ENCODE measurements at places on chromosomes 6 and 20.
A peak's percentile ranks its signal among the peaks of the same experiment; 100 is the strongest.

GRCh38 chr6:18997375-18997826 is 610.3 kb downstream of the RNF144B start:
- DNase-seq = no peak

DNA sequence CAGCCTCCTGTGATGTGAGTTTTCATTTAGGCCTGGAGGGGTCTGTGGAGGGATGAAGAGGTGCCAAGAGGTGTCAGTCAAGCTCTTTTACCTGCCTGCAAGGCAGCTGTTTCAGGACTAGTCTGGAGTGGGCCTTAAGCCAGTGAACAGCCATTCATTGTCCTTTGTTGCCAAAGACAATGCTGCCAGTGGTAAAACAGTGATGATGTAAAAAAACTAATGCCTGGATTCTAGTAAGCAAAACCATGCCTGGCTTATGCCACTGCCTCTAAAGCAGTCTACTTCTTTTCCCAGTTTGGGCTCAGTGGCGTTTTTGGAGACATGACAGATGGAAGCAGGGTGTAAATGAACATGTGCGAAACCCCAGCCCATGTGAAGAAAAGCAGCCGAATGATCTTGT is 93.5 kb upstream of the KCNK16 start:
- no peak for DNase-seq

DNA sequence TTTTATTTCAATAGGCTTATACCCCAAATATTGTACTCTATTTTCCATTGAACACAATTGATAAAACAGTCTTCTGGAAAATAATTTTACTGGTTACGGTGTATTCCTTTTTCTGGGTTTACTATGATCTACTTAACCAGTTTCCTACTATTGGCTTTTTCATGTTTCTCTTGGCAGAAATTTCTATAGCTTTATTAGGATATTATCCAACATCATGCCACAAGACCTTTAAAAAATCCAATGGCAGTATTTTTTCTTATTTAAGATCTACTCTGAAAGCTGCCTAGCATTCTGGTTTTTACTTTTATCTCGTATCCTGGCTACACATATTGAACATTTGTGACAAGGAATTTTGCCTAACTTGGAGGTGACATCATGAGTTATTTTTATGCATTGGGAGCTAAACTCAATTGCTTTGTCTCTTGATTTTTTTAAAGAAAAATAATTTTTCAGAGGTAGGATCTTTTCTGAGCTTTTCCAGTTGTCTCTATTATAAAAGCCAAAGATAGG is 45.5 kb downstream of the SLC9A8 start:
- no peak for DNase-seq

- DNase-seq = no peak
These were observed 238.6 kb upstream of the PMEPA1 start for GRCh38 chr20:57948180-57948955.

DNA sequence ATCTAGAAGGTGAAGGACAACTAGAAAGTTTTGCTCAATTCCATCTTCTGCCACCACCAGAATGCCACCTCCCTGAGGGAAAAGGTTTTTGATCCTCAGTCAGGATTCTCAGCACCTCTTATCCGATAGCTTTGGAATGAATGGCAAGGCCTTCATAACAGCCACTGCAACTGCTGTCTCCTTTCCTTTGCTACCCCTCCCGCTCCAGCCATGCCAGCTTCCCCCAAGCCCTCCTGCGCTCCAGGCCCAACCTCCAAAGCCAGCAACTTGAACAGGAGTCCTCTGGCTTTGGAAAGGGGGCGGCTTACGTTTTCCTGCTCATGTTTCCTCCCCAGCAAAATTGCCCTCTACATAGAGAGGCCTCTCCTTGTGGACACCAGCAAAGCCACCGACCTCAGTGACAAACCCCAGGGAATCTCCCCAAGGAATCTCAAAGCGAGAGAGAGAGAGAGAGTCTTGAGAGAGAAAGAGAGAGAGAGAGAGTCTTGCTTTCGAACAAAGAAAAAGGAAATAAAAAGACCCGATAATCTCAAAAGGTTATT is 420 bp upstream of the BTN2A1 start:
- no peak for DNase-seq

DNA sequence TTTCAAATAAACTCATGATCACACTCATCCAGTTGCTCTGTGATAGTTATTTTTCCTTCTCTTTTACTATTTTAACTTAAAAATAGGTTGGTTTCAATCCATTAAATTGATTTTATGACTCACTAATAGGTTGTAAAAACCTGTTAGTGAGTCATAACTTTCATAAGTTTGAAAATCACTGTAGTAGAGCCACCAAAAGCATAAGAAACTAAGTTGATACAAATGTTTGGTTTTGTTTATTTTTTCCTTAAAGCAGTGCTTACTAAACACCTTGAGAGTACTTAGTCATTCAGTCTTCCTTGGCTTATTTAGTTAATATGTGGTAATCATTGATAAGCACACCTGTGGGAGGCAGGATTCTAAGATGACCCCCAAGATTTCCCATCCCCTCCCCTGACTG is 312.1 kb upstream of the MAN1A1 start:
- no peak for DNase-seq

DNA sequence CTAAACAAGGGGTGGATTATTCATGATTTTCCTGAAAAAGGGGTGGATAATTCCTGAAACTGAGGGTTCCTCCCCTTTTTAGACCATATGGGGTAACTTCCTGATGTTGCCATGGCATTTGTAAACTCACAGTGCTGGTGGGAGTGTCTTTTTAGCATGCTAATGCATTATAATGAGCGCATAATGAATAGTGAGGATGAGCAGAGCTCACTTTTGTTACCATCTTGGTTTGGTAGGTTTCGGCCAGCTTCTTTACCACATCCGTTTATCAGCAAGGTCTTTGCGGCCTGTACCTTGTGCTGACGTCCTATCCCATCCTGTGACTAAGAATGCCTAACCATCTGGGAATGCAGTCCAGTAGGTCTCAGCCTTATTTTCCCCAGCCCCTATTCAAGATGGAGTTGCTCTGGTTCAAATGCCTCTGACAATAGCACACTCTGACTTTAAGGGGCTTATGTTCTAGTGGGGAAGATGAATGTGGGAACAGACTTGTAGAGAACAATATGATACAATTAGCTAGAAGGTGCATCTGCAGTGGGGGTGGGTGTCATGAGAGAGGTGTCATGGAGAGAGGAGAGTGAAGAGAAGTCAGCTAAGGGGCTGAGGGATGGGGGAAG is 4.2 kb upstream of the GPR31 start:
- no peak for DNase-seq

- DNase-seq = no peak
These were observed 45.3 kb downstream of the ZNF292 start for GRCh38 chr6:87200469-87201175.

GRCh38 chr6:90483116-90483839 is 103.6 kb downstream of the MAP3K7 start:
- no peak for DNase-seq

GRCh38 chr20:41018153-41018552 is 10.5 kb upstream of the TOP1 start:
- DNase-seq = no peak

- no peak for DNase-seq
These were observed 384.7 kb downstream of the C6orf118 start for GRCh38 chr6:164924674-164925073.

- DNase-seq = no peak
These were observed 33.3 kb upstream of the ARMH2 start for GRCh38 chr6:24831771-24832716.

GRCh38 chr6:131949909-131950766 is 1.0 kb downstream of the CCN2 start:
- no peak for DNase-seq

- DNase-seq = no peak
These were observed 41.7 kb downstream of the TMEM242 start for GRCh38 chr6:157281570-157281969.

- peak; percentile 59 for DNase-seq
These were observed 98.4 kb upstream of the DUSP22 start for GRCh38 chr6:193773-194310.

DNA sequence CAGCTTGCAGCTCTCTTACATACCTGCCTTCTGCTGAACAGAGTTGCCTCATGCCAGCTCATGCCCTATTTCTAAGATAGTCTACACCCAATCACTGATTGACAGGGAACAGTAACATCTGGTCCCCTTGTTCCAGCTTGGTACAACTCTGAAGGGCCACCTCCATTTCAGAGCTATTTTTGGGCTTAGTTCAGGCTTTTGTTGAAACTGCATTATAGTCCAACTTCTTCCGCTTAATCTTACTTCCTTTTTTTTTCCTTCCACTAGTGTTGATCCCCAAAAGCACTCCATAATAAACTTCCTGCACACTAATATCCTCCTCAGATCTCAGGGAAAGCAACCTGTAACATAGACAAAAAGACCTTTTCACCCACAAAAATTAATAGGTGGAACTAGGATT is 65.7 kb upstream of the TNFRSF21 start:
- DNase-seq = no peak

DNA sequence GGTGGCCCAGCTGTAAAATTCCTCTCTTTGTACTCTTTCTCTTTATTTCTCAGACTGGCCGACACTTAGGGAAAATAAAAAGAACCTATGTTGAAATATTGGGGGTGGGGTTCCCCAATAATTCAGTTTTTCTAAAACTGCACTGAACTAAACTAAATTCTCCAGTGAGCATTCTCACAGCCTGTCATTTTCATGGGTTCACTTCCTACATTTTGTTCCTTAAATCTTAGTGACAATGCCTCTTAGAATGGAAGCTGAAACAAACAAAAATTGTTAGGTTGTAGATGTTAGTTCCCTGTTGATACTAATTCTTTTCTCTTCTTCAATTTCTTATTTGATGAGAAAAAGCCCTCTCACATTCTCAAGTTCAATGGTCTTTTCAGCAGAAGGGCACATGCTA is 35.8 kb upstream of the IFNGR1 start:
- no peak for DNase-seq

DNA sequence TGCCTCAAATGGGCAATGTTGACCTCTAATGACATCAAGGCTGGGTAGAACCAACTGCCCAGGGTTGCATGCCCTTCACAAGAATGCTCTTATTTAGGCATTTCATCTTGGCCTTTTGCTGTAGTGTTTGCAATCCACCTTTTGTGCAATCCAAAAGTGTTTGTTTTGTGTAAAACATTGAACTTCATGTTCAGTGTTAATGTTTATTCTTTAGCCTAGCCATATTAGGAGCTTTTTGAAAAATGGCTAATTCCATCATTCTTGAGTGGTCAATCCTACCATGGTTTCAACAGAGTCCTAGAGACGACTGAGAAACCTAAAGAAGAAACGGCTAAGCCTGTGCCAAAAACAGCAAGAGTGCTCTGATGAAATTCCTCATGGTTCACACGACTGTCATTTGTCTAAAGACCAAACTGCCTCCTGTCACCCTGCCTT is 279.6 kb upstream of the PRDM1 start:
- DNase-seq = no peak

DNA sequence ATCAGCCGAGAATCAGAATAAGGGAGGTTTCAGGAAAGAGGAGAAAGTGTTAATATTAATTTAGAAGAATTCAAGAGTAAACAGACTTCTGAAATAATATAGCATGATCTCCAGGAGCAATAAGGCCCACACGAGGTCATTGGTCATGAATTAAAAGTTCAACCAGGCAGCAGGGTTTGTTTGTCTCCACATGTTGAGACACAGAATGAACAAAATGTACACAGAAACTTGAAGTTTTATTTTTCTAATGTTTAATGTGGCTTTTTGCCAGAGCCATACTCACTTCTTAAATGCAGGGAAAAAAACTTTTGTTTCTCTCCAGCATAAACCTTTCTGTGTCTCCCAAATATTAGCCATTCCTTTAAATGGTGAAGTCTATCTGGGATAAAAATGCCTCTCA is 504.5 kb downstream of the HDGFL1 start:
- no peak for DNase-seq

- no peak for DNase-seq
These were observed 26.6 kb downstream of the HLA-A start for GRCh38 chr6:29968905-29969304.

GRCh38 chr20:24382743-24383142 is 86.7 kb upstream of the SYNDIG1 start:
- DNase-seq = no peak

GRCh38 chr6:39665861-39666260 is 59.3 kb downstream of the KIF6 start:
- DNase-seq = no peak

- DNase-seq = peak; percentile 47
These were observed 22.2 kb upstream of the ZBTB2 start for GRCh38 chr6:151413372-151414145.

DNA sequence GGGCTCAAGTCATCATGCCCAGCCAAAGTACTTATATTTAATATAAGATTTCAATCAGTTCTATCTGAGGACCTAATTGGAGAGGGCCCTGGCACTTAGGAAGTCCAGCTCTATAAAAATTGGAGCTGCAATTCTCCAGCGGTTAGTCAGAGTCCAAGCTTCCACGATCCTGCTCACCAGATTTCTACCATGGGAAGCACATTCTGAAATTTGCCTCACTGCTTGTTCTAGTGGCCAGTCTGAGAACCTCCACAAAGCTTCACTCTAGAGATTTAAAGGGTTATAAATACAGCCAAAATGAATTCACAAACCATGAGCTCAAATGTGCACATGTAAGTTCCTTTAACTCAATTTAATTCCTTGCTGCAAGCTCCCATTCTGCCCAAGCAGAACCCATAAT is 33.5 kb downstream of the PNLDC1 start:
- no peak for DNase-seq

DNA sequence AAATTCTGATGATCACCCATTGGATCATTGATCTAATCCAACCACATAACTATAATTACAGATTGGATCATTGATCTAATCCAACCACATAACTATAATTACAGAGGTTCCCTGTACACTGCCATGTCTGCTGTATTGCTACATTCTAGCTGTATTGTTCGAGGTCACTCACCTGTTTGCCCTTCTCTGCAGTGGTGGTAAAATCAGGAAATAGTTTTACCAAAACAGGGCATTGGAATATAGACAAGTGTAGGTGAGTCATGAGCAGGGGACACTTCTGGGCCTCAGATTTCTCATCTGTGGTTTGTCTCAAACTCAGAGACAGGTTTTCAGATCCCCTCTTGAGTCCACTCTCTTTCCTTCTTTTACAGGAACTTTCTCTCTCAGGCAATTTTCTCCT is 9.0 kb upstream of the AFDN start:
- no peak for DNase-seq

GRCh38 chr20:39342463-39342862 is 380.3 kb downstream of the DHX35 start:
- DNase-seq = no peak

GRCh38 chr6:107841275-107841670 is 17.2 kb upstream of the SCML4 start:
- DNase-seq = no peak

DNA sequence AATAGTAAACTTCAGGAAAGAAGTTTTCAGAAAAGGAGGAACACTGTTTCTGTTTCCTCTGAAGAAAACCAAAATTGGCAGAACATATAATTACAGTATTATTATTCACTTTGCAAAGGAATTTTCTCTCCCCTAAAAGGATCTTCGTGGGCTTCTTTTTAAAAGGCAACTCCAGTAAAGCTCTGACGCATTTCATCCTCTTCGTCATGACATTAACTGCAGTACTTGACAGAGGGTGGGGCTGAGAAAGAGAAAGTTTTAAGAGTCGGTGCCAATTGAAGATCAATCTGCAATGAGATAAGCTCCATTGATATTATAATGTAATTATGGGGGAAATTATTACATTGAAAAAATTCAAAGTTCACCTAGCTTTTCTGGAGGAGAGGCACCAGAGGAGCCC is 75.8 kb downstream of the MYB start:
- DNase-seq = no peak

Data from stimulated activated CD4-positive, alpha-beta T cell treated with anti-CD3 and anti-CD28 coated beads, Interleukin-2, amount 100 ng/mL, for 4 hours (primary cell).